Adipose tissue (tissue), 3 donors: ENCODE measurements at places on chromosomes 7 and 10. TPM values are rescaled to one million over a fixed set of nuclear protein-coding genes. Genes with fewer than 3 reads are reported as not detected.

Gene CHAT
- not detected for polyA plus RNA-seq

Gene CRPPA
- 0.67 TPM for polyA plus RNA-seq

Gene SPACDR
- 0.28 TPM for polyA plus RNA-seq

Gene FOXL3
- not detected for polyA plus RNA-seq

Gene CC2D2B
- 1.5 TPM for polyA plus RNA-seq

Gene COL17A1
- 0.12 TPM for polyA plus RNA-seq

Gene LYZL2
- not detected for polyA plus RNA-seq

Gene KNDC1
- polyA plus RNA-seq = 0.13 TPM

Gene RUFY2
- polyA plus RNA-seq = 9.2 TPM

Gene NMT2
- polyA plus RNA-seq = 18.3 TPM

Gene FAM13C
- 15.3 TPM for polyA plus RNA-seq

Gene FXYD4
- polyA plus RNA-seq = 0.15 TPM

Gene FKBP6
- 0.03 TPM for polyA plus RNA-seq

Gene CLRN3
- polyA plus RNA-seq = 0.07 TPM

Gene ARL3
- 4.9 TPM for polyA plus RNA-seq

Gene PVRIG
- polyA plus RNA-seq = 0.54 TPM

Gene CISD1
- polyA plus RNA-seq = 26.8 TPM

Gene ZNF398
- 2.5 TPM for polyA plus RNA-seq

Gene HKDC1
- 2.6 TPM for polyA plus RNA-seq

Gene LIPK
- not detected for polyA plus RNA-seq

Gene PLCE1
- polyA plus RNA-seq = 0.93 TPM

Gene SPDYE1
- polyA plus RNA-seq = 0.03 TPM

Gene MBLAC1
- polyA plus RNA-seq = 2.3 TPM

Gene OR6B1
- polyA plus RNA-seq = not detected

Gene ZFAND2A
- 49.8 TPM for polyA plus RNA-seq

Gene SMKR1
- polyA plus RNA-seq = 2.0 TPM

Gene ADAMTS14
- polyA plus RNA-seq = 0.94 TPM

Gene DENND11
- 5.6 TPM for polyA plus RNA-seq

Gene WEE2
- polyA plus RNA-seq = 0.12 TPM

Gene SLC18A3
- polyA plus RNA-seq = not detected

Gene POLR2J2
- polyA plus RNA-seq = 1.6 TPM

Gene FIGNL1
- 5.4 TPM for polyA plus RNA-seq
